ENCODE measurements at places on chromosomes 6 and 20.

DNA sequence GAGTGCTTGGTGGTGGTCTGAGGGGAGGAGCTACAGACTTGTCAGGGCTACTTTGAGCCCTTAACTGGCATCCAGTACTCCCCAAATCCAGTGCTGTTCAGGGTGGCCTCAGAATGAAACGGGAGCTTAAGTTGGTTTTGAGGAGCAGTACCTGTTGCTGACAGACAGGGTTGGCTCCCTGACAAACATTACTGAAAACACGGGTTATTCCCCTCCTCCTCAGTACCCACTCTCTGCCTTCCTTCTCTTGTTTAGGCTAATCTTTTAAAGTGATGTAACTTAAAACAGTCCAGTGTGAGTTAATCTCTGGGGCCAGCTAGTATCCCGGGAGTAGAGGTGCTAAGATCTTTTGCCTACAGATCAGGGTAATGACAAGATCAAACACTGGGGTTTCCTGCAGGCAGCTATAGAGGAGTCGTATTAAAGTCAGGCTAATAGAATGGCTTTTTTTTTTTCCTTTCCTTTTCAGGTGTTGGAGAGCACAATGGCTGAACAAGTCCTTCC is 3.7 kb downstream of the TNFAIP3 start:
- DNase-seq, result peak; percentile 65

DNA sequence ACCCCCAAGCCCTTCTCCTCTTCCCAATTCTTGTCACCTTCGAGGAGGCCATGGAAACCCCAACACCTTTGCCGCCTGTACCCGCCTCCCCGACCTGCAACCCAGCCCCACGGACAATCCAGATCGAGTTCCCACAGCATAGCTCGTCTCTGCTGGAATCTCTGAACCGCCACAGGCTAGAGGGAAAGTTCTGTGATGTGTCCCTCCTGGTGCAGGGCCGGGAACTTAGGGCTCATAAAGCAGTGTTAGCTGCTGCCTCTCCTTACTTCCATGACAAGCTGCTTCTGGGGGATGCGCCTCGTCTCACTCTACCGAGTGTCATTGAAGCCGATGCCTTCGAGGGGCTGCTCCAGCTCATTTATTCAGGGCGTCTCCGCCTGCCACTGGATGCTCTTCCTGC is 675 bp downstream of the ZBTB9 start:
- no peak for DNase-seq

DNA sequence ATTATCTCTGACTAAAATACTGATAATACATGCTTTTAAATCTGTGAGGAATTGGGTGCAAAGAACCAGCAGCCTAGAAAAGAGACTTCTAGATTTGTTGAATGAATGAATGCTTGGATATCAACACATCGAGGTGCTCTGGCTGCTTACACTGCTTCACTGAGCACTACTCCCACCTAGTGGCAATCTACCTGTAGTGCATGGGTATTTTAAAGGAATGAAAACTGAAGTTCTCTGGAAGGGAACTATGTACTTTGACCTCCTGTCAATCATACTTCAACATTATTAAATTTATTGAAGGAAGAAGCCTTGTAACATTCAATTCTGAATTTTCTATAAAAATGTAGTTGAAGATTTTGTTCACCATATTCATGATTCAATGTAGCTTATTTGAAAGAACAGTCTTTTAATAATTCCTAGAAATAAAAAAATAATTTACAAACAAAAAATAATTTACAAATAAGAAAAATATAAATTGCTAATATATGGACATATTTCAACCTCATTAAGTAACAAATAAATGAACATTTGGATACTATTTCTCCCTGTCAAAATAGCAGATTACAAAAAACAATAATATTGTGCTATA is 111.2 kb upstream of the MMS22L start:
- peak; percentile 62 for DNase-seq

GRCh38 chr6:89745716-89746115 is 73.9 kb downstream of the MDN1 start:
- DNase-seq, result no peak

DNA sequence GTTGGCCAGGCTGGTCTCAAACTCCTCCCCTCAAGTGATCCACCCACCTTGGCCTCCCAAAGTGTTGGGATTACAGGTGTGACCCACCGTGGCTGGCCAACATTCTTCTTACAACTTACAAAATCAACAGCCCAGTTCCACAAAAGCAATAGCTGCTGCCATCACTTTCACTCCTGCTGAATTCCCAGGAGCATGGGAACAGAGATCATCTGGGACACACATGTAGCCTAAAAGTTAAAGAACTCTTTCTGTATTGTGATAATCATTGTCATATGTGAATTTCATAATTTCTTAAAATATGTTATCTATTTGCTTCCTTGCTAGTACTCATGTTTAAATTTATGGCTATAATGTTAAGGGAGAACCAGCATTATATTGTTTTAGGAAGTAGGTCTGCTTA is 51.7 kb downstream of the NCOA6 start:
- DNase-seq, result no peak

- DNase-seq, result no peak
Observed at GRCh38 chr6:12507636-12508035, 208.9 kb upstream of the PHACTR1 start.
